ENCODE measurements at places on chromosomes 4 and X. TPM values are rescaled to one million over a fixed set of nuclear protein-coding genes. Genes with fewer than 3 reads are reported as not detected.

DNA sequence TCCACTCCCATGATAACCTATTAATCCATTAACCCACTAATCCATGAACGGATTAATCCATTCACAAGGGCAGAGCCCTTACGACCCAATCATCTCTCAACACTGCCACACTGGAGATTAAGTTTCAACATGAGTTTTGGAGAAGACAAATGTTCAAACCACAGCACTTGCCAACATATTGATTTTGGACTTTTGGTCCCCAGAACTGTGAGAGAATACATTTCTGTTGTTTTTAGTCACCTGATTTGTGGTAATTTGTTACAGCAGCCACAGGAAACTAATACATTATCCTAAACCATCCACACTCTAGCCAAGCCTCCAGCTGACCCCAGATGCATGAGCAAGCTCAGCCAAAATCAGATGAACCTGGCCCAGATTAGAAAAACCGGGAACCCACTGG is 22.4 kb downstream of the SEC24D start:
- no peak for DNase-seq

- DNase-seq, result no peak
Observed at GRCh38 chrX:73239242-73239641, 24.6 kb upstream of the NAP1L2 start.

GRCh38 chr4:120850018-120850599 is 72.4 kb downstream of the PRDM5 start:
- DNase-seq, result no peak

DNA sequence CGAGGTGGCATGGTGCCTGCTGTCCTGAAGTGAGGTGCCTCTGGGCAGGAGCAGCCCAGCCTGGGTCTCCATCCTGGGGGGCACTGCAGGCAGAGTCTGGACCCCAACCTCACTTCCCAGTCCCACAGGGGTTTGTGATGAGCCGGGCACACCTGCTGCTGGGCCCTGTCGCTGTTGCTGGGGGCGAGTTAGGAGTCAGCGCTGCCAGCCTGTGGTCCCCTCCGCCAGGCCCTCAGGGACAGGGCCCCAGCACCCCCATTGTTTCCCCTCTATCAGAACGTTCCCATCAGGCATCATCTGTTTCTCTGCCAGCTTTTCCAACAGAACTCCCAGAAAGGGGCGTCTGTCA is 23.4 kb downstream of the WFS1 start:
- DNase-seq, result no peak

GRCh38 chrX:18160369-18160768 is 60.3 kb downstream of the BEND2 start:
- DNase-seq, result no peak

GRCh38 chrX:101210630-101211029 is 9.0 kb upstream of the DRP2 start:
- DNase-seq, result no peak

DNA sequence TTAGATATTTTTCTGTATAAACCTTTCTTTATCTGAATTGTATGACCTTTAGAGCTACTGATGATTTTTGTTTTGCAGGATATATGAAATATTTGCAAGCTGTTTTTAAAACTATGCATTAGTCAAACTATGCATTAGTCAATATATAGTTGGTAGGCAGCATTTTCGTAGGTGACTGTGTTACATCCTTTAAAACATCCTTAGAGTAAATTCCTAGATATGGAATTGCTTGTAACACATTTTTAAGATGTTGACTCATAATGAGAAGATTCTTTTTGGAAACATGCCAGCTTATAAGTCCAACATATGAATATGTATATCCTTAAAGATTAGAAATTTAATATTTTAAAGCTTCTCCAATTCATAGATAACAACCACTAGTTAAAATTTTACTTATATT is 1768.5 kb downstream of the PCDH7 start:
- no peak for DNase-seq

DNA sequence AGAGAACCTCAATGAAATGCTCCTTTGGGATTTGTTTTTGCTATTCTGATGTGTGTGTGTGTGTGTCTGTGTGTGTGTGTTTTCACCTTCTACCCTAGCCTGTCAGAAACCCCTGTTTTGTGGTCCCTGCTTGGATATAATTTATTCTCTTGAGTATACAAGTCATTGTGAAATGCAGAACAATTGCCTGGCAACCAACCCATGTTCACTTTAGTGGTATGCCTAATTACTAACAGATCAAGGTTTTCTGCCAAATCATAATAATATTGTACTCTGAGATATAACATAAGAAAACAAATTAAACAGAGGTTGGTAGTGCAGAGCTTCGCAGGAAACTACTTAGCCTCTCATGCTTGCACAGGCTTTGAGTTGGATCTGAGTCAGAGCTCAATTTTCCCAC is 7.0 kb upstream of the TET2 start:
- no peak for DNase-seq

DNA sequence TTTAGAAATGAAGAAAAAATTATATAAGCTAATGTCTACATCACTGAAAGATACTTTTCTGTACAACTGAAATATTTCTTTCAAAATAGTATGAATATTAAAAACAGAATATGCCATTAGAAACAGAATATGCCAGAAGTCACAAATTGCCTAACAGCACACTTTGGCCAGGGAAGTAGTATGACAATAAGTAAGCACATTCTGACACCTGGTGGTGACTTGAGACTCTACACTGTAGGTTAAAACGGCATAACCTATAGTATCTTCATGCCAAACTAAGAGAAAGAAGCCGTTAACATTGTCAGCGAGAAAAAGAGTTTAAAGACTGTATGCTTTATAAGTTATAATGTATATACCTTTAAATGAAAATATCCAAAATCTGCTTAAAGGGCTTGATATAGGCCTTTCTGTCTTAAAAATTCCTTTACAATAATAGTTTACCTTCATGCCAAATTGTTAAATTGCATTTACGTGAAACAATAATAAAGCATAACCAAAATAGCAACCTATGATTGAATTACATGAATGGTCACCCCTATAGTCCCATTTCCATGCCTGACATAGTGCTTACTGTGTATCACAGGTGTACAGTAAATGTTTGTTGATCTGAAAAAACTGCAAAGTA is 32.8 kb downstream of the FAM13A start:
- peak; percentile 70 for DNase-seq

GRCh38 chrX:23332101-23332887 is 2.4 kb upstream of the PTCHD1 start:
- DNase-seq, result no peak

DNA sequence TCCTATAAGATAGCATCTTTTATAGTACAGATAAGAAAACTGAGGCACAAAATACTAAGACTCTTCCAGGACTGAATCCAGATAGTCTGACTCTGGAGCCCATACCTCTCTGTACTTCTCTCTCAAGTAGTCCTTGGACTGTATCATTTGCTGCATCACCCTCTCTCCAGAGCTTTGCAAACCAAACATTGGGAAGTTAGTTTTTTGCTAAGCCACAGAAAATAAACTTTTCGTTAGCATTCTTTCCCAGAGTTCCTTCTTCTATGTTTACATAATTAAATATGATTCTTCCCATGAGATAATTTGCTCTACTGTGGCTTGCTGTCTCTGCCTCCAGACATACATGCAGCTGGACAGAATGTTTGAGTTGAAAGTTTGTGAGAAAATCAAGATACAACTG is 22.0 kb downstream of the PPEF2 start:
- no peak for DNase-seq

- no peak for DNase-seq
Observed at GRCh38 chr4:128751354-128751753, 58.1 kb upstream of the JADE1 start.

DNA sequence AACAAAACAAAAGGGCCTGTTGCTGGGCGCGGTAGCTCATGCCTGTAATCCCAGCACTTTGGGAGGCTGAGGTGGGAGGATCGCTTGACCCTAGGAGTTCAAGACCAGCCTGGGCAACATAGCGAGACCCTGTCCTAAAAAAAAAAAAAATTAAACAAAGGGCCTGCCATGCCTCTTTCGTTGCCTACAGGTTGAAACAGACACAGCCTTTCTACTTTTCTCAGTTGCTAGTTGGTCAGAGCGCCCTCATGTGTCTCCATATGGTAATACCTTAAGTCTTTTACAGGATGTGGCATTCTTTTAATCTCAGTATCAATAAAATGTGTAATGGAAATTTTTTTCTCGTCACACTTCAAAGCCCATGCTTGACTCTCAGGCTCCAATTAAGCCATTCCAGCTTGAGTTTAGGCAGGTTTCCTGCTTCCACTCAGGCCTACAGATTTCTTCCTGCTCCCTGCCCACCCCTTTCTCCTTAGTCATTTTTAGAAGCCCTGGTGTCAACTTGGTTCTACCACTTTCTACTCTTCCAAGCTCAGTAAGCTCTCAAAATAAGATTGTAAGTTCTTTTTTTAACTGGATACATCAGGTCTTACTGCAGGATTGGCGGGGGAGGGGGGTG is 4.6 kb upstream of the SOWAHD start:
- peak; percentile 33 for DNase-seq

GRCh38 chr4:120317713-120318112 is 251.1 kb upstream of the MAD2L1 start:
- DNase-seq, result no peak

DNA sequence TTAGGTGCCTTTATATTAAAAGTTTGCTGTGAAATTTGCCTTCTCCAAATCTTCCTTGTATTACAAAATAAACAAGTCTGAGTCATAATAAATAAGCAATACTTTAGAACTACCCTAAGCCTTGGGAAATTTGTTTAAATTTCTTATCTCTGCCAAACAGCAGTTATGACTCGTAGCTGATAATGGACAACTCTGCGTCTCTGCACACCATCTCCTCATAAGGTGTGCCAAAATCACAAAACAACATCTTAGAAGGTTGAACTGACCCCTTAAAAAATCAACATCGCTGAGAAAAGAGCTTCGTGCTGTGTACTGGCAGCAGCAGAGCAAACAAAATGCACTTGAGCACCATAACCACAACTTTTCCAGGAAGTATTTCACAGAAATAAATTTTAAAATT is 22.0 kb downstream of the OR13H1 start:
- DNase-seq, result no peak

DNA sequence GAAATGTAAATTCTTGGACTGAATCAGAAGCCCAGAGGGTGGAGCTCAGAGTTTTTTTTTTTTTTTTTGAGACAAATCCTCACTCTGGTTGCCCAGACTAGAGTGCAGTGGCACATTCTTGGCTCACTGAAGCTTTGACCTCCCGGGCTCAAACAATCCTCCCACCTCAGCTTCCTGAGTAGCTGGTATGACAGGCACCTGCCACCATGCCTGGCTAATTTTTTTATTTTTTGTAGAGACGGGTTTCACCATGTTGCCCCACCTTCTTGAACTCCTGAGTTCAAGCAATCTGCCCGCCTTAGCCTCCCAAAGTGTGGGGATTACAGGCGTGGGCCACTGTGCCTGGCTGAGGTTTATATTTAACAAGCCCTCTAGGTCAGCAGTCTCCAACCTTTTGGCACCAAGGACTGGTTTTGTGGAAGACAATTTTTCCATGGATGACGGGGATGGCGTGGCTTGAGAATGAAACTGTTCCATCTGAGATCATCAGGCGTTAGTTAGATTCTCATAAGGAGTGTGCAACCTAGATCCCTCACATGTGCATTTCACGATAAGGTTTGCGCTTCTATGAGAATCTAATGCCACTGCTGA is 76.7 kb downstream of the FHIP1A start:
- DNase-seq, result no peak

DNA sequence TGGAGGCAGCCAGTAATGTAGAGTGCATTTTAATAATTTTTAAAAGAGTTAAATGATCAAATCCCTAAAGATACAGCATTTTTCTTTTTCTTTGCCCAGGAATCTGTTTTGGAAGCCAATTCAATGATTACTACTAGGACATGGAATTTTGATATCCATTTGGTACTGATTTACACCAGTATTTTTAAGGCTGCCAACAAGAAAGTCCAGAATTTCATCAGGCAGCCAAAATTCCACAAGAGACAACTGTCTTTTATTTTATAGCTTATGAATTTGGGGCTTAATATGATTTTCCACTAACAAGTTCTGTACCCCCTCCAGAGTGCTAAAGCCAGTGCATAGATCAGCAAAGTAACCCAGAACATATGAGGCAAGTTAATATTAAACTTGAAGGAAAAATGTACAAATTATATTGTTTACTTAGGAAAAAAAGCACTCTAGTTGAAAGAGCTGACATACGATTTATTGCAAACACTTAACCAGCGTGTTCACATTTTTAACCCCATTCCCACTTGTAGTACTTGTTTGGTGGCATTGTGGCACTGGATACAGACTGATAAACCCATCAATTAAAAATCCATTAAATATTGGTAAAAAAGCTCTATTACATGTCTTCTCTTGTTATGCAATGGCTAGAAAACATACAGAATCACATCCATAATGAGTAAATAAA is 259.7 kb downstream of the DCHS2 start:
- no peak for DNase-seq

DNA sequence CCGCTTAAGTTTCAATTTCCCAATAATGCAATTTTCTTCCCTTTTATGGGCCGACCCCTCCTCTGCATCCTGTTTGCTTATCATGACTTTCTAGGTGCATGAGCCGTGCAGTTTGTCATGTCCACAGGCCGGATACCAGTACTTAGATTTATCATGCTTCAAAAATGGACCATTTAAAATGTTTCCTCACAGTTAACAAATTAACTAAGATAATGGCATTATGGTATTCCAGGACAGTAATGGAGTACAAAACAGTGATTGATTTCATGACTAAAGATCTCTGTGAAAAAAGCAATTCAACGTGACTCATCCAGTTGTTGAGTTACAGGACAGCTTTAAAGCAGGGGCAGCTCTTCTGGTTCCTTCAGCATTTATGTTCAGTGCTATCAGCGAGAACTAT is 23.0 kb downstream of the SNX25 start:
- DNase-seq, result no peak

DNA sequence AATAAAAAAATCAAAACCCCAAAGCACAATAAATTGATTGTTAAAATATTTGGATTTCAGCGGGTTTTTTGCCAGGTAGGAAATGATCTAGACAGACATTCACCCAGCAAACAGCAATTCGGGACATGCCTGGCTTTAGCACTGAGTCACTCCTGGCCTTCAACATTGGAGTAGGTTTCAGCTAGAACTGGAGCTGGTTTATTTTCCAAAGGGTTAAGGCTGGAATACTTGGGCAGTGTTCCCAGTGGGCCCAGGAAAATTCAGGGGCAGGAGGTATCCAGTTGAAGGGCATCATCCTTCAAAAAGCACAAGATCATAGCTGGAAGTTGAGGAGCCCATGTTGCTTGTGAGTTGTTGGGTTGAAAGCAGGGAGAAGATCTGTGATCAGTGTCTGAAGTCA is 41.0 kb downstream of the TXLNG start:
- no peak for DNase-seq

GRCh38 chr4:1608196-1608820 is 75.8 kb downstream of the FAM53A start:
- DNase-seq, result no peak

Gene IL2RG
- not detected for total RNA-seq

Gene USP51
- 0.92 TPM for total RNA-seq

Gene SLC34A2
- total RNA-seq, result not detected

Gene TLR7
- total RNA-seq, result not detected

Gene AMBN
- not detected for total RNA-seq
